Effector memory CD4-positive, alpha-beta T cell (primary cell): ENCODE measurements at places on chromosomes 5 and 9.
A peak's percentile ranks its signal among the peaks of the same experiment; 100 is the strongest.

DNA sequence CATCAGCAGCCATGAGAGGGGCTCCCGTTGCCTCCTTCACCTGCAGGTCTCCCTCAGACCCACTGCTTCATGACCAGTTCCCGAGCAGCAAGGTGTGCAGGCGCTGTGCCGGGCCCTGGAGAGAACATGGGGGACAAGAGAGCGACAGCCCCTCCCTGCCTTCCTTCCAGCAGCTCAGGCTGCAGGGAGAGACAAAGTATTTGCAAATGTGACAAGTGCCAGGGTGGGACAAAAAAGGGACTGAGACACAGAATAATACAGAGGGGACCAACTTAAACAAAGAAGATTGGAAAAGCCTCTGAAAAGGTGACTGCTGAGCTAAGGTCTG is 22.5 kb upstream of the VDAC1 start:
- H3K4me1 ChIP-seq, result no peaks in the 10 kb centered on the region
- DNase-seq, result no peak
- no peak overlapping the region for H3K4me3 ChIP-seq
- no peaks in the 10 kb centered on the region for H3K27me3 ChIP-seq
- H3K36me3 ChIP-seq, result no peaks in the 10 kb centered on the region

GRCh38 chr9:98260635-98261034 is 5.2 kb upstream of the TBC1D2 start:
- H3K27ac ChIP-seq, result no peak overlapping the region
- H3K36me3 ChIP-seq, result no peaks in the 10 kb centered on the region

DNA sequence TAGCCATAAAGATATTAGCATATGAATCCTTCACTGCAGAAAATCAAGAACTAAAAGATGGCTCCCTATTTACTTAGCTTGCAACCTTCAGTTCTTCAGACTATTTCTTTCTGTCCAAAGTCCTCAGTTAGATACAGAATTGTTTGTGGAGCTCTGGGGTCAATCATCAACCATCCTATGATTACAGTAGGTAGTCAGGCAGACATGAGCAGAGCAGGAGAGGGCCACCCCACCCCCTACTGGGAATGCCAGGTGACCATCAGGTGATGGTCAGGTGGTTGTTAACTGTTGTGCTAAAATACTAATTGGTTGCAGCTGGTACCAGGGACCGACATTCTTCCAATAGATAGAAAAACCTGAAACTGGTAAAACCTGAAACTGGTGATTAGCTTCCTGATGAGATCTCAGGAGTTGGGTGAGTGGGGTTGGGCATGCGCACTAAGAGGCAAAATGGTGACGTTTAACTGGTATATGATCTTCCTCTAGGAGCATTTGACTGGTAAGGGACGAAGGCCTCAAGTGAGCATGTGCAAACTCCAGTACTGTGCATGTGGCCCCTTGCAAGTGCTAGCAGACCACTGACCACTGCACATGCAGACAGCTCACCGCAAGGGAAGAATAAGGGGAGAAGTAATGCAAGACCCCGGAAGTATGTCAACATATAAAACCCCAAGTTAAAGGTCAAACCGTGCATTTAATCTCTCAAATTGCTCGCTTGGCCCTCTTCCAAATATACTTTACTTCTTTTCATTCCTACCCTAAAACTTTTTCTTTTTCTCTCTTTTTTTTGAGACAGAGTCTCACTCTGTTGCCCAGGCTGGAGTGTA is 13.6 kb downstream of the C9orf57 start:
- no peak overlapping the region for H3K27ac ChIP-seq
- DNase-seq, result no peak
- H3K4me1 ChIP-seq, result no peaks in the 10 kb centered on the region
- no peaks in the 10 kb centered on the region for H3K27me3 ChIP-seq
- H3K4me3 ChIP-seq, result no peak overlapping the region

GRCh38 chr9:71604197-71605063 is 163.9 kb downstream of the CEMIP2 start:
- DNase-seq, result peak; percentile 53
- no peaks in the 10 kb centered on the region for H3K27me3 ChIP-seq
- no peaks in the 10 kb centered on the region for H3K36me3 ChIP-seq
- H3K27ac ChIP-seq, result no peak overlapping the region

- H3K27me3 ChIP-seq, result no peaks in the 10 kb centered on the region
- no peak overlapping the region for H3K27ac ChIP-seq
- no peak for DNase-seq
- no peak overlapping the region for H3K4me3 ChIP-seq
- no peaks in the 10 kb centered on the region for H3K36me3 ChIP-seq
Observed at GRCh38 chr5:141855265-141856036, 22.8 kb downstream of the PCDH1 start.

DNA sequence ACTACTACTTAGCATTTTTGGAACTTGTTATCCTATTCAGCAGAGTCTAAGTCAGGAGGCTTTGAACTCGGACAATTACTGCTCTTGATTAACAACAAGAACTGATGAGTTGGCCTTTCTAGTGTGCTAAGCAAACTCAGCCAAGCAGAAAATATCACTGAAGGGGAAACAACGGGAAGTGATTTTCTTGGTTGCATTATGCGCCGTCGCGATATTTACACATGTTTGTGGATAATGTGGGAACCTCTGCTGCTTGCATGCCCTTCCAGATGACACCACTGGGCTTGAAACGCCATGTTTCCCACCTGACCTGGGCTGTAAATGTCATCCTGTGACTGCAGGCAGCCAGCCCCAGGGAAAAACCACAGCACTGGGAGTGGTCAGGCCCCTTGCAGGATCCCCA is 205.5 kb downstream of the PAX5 start:
- no peak overlapping the region for H3K27ac ChIP-seq
- H3K4me3 ChIP-seq, result no peak overlapping the region
- no peak for DNase-seq
- no peaks in the 10 kb centered on the region for H3K4me1 ChIP-seq
- no peaks in the 10 kb centered on the region for H3K36me3 ChIP-seq

DNA sequence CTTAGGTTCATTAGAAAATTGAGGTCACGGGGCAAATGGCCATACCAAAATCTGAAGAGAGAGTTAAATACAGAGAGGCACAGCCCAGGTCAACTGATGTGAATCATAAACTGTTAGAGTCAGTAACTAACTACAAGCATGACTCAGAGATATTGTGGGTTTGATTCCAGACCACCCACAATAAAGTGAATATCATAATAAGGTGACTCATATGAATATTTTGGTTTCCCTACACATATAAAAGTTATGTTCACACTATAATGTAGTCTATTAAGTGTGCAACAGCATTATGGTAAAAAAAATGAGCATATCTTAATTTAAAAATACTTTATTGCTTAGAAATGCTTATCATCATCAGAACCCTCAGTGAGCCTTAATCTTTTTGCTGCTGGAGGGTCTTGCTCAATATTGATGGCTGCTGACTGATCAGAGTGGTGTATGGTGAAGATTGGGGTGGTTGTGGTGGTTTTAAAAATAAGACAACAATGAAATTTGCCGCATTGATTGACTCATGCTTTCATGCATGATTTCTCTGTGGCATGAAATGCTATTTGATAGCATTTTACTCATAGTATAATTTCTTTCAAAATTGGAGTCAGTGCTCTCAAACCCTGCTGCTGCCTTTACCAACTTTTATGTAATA is 53.1 kb upstream of the EDIL3 start:
- H3K36me3 ChIP-seq, result no peaks in the 10 kb centered on the region
- no peaks in the 10 kb centered on the region for H3K4me1 ChIP-seq
- no peaks in the 10 kb centered on the region for H3K27me3 ChIP-seq
- H3K27ac ChIP-seq, result no peak overlapping the region
- H3K4me3 ChIP-seq, result no peak overlapping the region

GRCh38 chr9:31776471-31776870 is 608.0 kb upstream of the ACO1 start:
- no peaks in the 10 kb centered on the region for H3K27me3 ChIP-seq
- no peaks in the 10 kb centered on the region for H3K4me1 ChIP-seq
- DNase-seq, result no peak
- no peak overlapping the region for H3K4me3 ChIP-seq
- H3K27ac ChIP-seq, result no peak overlapping the region
- H3K36me3 ChIP-seq, result no peaks in the 10 kb centered on the region

DNA sequence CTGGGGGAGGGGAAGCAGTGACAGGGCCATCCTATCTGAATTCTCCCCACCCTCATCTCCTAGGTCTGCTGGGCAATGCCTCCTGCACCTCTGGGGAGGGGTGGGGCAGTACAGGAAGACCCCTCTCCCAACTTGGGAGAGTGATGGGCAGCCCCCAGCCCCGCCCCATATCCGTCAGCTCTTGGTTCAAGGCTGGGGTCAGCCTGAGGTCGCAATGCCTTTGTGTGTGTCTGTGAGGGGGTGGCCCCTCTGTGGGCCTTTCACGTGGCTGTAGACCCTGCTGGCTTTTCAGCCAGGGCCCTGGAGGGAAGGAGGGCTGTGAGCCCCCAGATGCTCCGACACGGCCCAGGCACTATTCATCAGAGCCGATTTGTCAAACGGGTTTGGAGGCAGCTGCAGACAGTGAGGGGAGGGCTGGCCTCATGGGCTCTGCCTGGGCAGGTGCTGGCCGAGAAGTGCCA is 49.5 kb upstream of the RNU6ATAC start:
- no peak overlapping the region for H3K4me3 ChIP-seq
- H3K27ac ChIP-seq, result no peak overlapping the region
- no peaks in the 10 kb centered on the region for H3K36me3 ChIP-seq
- no peak for DNase-seq
- H3K4me1 ChIP-seq, result no peaks in the 10 kb centered on the region

DNA sequence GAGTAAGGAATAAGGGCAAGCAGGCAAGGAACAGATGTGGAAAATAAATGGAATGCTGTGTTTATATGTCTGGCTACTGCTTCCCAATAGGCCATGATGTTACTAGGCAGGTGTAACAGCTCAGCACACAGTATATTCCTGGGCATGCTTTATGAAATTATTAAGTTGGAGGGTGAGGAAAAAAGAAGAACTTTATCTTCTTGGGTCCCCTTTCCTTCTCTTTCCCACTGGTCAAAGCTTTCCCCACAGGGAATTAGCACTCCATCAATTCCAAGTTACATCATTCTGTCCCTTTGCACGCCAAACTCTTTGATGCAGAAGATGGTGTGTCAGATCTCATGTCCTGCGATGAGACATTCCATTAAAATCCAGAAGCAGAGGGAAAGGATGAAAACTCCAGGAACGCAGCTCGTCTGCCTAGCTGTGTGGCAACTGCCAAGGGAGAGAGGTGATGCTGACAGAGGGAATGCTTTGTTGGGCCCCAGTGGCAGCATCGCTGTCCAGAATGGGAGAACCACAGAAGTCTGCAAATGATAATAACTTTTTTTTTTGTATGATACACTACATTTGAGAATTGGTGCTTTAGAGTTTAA is 447.3 kb upstream of the ARRDC3 start:
- H3K27me3 ChIP-seq, result no peaks in the 10 kb centered on the region
- H3K27ac ChIP-seq, result no peak overlapping the region
- no peaks in the 10 kb centered on the region for H3K36me3 ChIP-seq
- DNase-seq, result no peak
- H3K4me1 ChIP-seq, result no peaks in the 10 kb centered on the region

DNA sequence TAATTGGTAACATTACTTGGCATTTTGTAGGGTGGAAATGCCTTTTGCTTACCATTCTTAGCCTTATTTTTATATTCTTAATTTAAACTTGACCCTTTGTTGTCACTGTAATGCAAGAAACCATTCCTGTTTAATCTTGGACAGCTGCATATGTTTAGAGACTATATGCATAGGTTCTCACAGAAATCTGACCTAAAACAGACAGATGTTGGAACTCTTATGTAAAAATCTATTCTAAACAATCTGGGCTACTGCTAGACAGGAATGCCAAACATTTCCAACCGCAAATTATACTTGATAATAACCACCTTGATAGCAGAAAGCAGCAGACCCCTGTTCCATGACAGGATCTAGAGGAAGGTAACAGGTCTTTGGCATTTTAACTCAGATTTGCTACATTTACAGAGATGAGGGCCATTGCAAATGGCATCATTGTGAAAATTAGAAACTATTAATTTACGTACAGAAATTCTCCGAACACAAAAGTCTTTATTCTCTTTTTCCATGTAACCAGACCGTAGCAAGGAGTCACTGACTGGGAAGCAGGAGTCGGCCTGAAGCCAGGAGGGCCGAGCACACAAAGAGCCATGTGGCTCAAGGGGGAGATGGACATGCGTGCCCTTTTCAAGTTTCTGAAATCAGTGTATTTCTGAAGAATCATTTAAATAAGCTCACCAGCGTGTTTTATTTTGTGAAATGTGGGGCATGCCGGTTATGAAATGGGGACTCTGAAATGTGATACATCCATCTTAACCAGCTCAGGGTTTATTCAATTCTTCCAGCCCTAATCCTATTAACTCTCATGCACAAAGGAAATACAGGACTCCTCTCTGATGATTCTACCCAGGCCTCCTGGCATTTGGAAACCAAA is 139.3 kb downstream of the AOPEP start:
- H3K27ac ChIP-seq, result no peak overlapping the region
- H3K36me3 ChIP-seq, result no peaks in the 10 kb centered on the region
- no peaks in the 10 kb centered on the region for H3K27me3 ChIP-seq
- no peak overlapping the region for H3K4me3 ChIP-seq
- peaks cover 24% of the 10 kb centered on the region for H3K4me1 ChIP-seq
- DNase-seq, result no peak

GRCh38 chr5:38590838-38591522 is 34.5 kb upstream of the LIFR start:
- H3K27ac ChIP-seq, result no peak overlapping the region
- no peak overlapping the region for H3K4me3 ChIP-seq
- H3K4me1 ChIP-seq, result no peaks in the 10 kb centered on the region
- no peaks in the 10 kb centered on the region for H3K27me3 ChIP-seq

DNA sequence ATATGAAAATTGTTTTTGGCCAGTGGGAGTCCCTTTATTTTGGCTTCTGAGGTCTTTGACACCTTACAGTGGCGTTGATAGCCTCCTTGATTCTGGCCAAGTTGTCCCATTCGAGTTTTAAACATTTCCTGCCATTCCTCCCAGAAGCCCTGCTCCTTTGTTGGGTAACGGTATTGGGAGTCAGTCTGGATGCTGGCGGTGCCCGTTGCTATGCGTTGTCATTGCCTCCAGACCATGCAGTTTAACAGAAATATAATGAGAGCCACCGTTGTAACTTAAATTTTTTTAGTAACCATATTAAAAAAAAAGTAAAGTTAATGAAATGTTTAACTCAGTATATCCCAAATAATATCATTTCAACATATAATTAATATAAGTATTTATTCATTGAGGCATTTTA is 35.0 kb downstream of the GALNT12 start:
- no peak overlapping the region for H3K4me3 ChIP-seq
- no peaks in the 10 kb centered on the region for H3K4me1 ChIP-seq
- no peak for DNase-seq
- no peak overlapping the region for H3K27ac ChIP-seq

- DNase-seq, result no peak
- H3K4me1 ChIP-seq, result no peaks in the 10 kb centered on the region
- H3K36me3 ChIP-seq, result no peaks in the 10 kb centered on the region
- H3K4me3 ChIP-seq, result no peak overlapping the region
- H3K27ac ChIP-seq, result no peak overlapping the region
- H3K27me3 ChIP-seq, result no peaks in the 10 kb centered on the region
Observed at GRCh38 chr5:39648085-39648847, 223.5 kb upstream of the DAB2 start.
